ENCODE measurements at places on chromosomes 16 and 17.

GRCh38 chr16:1786242-1787055, 3.7 kb downstream of the NUBP2 start:
- DNase-seq = no peak

GRCh38 chr17:73924114-73924908, 279.2 kb upstream of the RPL38 start:
- no peak for DNase-seq

DNA sequence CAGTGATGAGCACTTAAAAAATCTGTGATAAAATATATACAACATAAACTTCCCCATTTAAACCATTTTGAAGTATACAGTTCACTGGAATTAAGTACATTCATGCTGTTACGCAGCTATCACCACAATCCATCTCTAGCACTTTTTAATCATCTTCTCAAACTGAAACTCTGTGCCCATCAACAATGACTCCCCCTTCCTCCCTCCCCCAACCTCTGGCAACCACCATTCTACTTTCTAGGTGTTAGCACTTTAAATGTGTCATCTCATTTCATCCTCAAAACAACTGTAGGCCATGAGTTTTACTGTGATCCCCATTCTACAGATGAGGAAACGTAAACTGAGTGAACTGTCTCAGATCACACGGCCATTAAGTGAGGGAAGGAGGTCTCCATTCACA, 13.8 kb upstream of the TMEM98 start:
- DNase-seq = no peak

- DNase-seq = no peak
Measured at GRCh38 chr16:947255-947921, 23.4 kb downstream of the LMF1 start.

DNA sequence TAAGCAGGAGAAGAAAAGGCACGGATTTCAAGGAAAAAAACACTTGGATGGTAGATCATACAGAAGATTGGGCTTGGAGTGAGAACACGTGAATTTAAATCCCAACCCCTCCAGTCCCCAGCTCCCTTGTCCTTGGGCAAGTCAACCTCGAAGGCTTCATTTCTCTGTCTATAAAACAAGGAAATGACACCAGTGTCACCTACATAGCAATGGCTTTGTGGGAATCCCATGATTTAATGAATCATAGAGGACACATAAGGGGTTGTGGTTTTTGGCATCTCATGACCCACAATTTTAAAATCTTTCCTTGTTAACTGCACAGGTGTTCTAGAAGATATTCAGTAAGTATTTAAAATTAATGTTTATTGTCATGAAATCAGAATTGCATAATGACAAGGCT, 8.2 kb upstream of the CCL2 start:
- DNase-seq = no peak

GRCh38 chr16:75733305-75734211, 7.3 kb upstream of the CPHXL start:
- DNase-seq = no peak

- no peak for DNase-seq
Measured at GRCh38 chr17:77728871-77729270, 229.6 kb upstream of the TNRC6C start.

GRCh38 chr16:84650062-84650991, 2.0 kb downstream of the KLHL36 start:
- peak; percentile 82 for DNase-seq

GRCh38 chr17:5286846-5287245, 4.8 kb downstream of the RABEP1 start:
- DNase-seq = no peak

Data from epithelial cell of proximal tubule (primary cell).